ENCODE measurements at places on chromosomes 1 and 21.

GRCh38 chr1:61626816-61627215 is 98.1 kb downstream of the TM2D1 start:
- no peak for DNase-seq

- no peak for DNase-seq
Measured at GRCh38 chr1:194184974-194185373, 998.6 kb upstream of the B3GALT2 start.

- no peak for DNase-seq
Measured at GRCh38 chr1:148353461-148354283, 129.4 kb downstream of the PPIAL4G start.

DNA sequence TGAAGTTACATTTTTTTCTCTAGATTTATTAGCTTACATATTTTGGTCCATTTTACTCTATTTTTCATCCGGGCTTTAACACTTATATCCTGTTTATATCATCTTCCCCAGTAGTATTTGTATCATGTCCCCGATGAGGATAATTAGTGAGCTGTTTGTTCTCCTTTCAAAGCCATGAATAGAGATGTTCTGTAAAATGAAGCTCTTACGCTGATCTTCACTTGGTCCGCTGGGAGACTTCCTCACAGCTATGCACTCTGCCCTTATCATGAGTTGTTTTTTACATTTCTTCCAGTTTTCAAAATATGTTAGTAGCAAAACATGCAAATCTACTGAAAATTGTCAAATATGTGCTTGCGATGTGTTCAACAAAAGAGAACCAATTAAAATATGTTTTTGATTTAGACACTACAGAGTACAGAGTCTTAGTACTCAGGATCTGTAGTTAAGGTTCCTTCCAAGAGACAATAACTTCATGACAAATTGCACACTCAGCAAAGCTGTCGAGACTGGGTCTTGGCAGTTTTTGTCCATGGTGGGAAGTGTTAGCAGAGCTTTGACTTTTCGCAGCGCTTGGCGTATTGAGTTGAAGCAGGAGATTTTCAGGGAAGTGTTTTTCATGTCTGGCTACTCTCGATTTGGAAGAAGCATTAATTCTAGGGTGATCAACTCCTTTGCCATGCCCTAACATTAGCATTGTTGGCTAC is 292.0 kb upstream of the ADAMTS5 start:
- no peak for DNase-seq

GRCh38 chr1:115251856-115252255 is 86.2 kb downstream of the NGF start:
- DNase-seq: no peak
